ENCODE measurements at places on chromosomes 3 and 15.

- no peak for DNase-seq
These were observed 762.8 kb downstream of the CADM2 start for GRCh38 chr3:85721409-85722145.

DNA sequence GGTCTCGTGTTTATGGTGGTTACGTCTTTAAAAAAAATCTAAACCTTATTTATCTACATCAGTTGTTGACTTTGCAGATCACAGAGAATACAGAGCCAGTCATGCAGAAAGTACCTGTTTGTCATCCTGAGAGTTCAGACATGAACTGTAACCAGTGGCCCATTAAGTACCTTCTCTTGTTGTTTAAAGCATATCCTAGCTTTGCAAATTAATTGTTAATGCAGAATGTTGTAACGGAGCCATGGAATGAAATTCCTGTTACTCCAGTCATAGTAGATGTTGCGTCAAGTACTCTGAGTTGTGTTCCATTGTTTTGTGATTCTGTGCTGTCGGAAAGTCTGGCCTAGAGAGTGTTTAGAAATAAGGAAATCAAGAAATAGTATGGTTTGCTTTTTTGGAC lies 205.2 kb downstream of the RBMS3 start:
- peak; percentile 84 for DNase-seq

DNA sequence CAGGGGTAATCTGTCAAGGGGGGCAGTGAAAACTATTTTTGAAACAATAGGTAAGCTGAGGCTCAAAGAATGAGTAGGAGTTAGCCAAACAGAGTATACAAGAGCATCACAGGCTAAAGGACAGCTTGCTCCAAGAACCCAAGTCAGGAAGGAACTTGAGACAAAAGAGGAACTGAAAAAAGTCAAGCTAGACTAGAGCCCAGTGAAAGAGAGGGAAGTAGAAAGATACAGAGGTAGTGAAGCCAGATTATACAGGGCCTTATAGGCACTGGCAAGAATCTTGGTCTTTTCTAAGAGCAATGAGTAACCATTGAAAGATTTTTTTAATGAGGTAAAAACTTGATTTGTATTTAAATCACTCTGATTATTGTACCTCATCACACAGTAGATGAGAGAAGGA lies 69.9 kb downstream of the FILIP1L start:
- no peak for DNase-seq

DNA sequence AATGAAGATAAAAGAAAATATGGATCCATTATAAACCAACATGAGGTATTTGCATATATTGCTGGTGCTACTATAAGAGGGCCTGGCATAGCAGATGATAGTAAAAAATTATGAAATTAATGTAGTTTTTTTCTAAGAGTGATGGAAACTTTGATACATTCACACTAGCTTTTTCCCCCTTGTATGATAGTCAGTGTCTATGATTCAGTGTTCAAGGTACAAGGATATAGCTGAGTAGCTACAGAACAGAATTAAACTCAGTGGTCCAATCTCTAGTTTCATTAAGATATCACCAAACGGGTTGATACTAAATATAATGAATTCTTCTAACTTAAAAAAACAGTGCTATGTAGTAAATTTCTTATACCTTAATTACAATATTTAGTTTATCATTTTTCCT lies 49.9 kb upstream of the XRN1 start:
- no peak for DNase-seq

DNA sequence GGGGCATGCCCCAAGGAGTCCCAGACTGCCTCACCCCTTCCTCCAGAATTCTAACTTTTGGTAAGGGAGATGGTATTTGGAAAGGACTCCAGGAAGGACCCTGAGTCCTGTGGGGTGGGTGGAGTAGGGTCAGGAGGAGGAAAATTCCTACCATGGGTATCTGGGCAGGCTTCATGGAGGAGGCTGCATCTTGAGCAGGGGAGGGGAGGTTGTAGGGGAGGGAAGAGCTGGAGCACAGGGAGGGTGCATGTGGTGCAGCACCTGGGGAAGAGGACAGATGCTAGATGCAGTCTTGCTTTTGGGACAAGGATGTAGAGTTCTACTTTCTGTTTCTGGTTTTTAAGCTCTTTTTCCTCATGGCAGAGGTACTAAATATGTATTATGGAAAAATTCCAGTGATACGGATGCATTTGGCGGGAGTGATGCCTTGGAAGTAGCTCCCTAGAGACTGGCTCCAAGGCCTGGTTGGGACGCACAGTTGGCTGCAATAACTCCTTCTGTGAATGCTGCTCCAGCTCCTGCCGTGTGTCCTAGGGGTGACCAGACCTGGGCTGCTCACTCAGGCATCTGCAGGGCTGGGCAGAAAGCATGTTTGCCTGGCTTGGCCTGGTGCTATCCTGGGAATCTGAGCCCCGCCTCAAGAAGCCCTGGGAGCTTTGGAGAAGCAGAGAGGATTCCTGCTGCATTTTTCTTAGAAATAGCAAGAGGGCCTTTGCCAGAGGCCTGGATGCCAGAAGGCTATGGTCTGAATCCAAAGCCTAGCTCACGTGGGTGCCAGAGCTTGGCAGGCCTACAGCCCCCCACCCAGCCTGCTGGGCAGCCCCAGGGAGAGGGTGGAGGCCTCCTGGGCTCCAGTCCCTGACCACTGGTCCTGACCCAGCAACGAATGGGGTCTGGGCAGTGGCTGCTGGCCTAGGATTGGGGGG lies 10.1 kb downstream of the SEMA3F start:
- DNase-seq: peak; percentile 73

- no peak for DNase-seq
These were observed 270.2 kb downstream of the ROBO1 start for GRCh38 chr3:79497447-79498111.

GRCh38 chr15:62067448-62068044 lies 769 bp downstream of the C2CD4A start:
- DNase-seq: peak; percentile 45

DNA sequence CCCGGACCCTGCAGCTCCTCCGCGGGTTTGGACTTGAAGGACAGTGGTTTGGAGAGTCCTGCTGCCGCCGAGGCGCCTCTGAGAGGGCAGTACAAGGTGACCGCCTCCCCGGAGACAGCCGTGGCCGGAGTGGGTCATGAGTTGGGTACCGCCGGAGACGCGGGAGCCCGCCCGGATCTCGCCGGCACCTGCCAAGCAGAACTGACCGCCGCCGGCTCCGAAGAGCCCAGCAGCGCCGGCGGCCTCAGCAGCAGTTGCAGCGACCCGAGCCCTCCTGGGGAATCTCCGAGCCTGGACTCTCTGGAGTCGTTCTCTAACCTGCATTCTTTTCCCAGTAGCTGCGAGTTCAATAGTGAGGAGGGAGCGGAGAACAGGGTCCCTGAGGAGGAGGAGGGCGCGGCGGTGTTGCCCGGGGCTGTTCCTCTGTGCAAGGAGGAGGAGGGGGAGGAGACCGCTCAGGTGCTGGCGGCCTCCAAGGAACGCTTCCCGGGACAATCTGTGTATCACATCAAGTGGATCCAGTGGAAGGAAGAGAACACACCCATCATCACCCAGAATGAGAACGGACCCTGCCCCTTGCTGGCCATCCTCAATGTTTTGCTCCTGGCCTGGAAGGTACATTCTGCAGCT lies 634 bp downstream of the MINDY2 start:
- peak; percentile 50 for DNase-seq

DNA sequence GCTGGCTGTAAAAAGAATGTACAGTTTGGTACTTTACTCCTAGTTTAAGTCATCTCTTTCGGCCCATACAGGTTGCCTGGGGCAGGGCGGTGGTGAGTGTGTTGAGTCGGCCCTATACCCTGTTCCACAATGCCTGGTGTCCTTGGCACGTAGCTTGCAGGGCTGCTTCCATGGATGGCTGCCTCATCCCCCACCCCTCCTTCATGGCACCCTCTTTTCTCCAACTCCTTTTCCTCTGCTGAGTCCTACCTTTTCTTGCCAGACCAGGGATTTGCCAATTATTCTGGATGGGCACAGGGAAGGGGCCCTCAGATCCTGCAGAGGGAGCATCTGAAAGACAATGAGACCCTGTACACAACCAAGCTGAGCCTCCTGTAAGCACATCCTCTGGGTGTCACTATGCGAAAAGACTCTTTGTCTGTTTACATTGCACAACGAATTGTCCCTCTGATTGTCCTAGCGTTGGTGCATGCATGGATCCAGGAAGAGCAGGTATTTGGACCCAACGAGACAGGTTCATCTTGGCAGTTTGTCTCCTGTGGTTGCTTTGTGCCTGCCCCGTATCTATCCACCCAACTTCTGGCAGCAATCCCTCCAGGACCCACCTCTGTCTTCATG lies 73.6 kb upstream of the CGNL1 start:
- no peak for DNase-seq

DNA sequence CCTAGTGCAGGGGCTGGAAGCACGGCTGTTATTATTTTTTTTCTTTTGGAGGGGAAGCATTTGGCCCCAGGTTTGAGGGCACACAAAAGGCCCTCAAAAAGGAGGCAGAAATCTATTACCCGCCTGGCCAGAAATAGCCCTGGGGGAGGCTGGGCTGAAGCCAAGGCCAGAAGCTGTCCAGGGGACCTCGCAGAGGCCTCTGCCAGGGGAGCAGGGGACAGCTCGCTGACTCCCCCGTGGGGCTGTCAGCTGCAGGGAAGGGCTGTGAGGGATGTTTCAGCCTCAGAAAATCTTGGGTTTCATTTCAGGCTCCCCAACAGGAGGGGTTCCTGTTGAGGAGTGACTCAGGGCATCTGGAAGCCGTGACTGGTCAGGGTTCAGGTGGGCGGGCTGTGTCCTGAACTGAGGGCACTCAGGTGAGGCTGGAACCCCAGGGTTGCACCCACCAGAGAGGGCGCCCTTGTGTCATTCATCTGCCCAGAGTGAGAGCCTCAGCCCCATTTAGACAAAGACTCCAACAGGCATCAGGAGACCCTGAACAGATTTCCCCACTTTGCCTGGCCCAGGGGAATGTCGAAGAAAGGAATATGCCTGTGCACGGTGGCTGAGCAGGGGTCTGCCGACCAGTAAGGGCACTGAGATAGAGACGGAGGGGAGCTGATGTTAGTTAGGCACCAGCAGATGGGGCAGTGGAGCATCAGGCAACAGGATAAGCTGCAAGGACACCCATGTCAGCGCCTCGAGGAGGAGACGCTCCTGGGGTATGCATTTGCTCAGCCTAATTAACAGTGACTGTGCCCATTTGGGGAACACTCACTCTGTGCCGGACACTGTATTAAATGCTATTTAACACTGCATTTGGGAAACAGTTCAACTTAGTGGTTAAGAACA lies 43.5 kb upstream of the SLC6A11 start:
- DNase-seq: no peak

DNA sequence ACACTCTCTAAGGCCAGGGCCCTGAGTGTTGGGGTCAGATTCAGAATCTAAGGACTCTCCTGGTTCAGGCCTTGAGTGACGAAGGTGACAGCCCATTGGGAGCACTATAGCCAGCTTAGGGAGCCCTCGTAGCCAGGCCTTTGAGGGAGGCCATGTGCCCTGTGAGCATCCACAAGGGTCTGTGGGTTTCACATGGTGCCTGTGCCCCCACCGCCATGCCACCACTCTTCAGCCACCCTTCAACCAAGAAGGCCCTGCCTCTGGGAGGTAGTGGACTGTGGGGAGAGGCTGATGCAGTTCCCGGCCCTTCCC lies 37.5 kb downstream of the TSPAN3 start:
- no peak for DNase-seq

- no peak for DNase-seq
These were observed 61.8 kb upstream of the ZNF148 start for GRCh38 chr3:125436921-125437320.

DNA sequence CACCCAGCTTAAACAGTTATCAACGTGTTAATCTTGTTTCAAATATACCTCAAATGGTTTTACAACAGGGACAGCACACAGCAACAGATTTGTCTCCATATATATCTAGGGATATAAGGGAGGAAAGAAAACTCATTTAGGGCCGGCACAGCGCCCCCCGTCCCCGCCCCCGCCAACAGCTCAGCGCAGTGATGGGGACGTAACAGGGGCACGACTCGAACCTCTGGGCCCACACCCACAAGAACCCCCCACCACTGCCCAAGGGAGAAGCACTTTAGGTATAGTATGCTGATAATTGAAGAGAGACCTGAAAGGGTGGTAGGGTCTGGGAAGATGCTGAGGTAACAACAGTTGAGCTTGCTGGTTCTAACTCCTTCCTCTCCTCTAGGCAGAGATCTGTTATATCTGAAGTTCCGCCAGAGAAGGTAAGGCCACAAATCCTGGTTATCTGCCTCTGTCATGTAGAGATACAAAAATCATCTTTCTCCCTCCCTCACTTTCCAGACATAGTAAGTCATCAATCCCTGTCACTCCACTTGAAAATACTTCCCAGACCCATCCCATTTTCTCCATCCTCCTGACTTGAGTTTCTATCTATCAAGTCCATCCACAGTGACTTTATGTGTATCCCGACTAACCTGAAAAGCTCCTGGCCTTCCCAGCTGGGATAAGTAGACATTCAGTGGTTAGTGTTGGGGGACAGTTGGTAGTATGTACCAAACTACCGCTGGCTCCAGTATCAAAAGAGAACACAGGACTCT lies 126.9 kb downstream of the PDZRN3 start:
- no peak for DNase-seq

- no peak for DNase-seq
These were observed 111.0 kb downstream of the SEMA5B start for GRCh38 chr3:122916580-122916979.

DNA sequence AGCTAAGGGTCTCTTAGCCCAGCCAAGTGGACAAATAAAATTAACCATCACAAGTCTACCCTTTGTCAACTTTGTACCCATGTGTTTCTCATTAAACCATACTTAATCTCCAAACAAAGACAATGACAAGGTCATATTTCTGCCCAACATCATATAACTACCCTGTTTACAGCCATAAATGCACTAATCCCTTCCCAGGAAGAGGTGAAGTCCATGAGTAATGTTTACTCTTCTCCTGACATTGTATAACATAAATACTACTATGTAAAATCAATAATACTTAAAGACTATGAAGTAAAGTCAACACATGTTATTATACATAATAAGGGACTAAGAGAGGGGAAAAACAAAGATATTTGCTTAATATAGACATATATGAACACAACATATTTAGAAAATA lies 38.5 kb upstream of the FAN1 start:
- no peak for DNase-seq

- no peak for DNase-seq
These were observed 100.3 kb downstream of the FSIP1 start for GRCh38 chr15:39682366-39682765.

DNA sequence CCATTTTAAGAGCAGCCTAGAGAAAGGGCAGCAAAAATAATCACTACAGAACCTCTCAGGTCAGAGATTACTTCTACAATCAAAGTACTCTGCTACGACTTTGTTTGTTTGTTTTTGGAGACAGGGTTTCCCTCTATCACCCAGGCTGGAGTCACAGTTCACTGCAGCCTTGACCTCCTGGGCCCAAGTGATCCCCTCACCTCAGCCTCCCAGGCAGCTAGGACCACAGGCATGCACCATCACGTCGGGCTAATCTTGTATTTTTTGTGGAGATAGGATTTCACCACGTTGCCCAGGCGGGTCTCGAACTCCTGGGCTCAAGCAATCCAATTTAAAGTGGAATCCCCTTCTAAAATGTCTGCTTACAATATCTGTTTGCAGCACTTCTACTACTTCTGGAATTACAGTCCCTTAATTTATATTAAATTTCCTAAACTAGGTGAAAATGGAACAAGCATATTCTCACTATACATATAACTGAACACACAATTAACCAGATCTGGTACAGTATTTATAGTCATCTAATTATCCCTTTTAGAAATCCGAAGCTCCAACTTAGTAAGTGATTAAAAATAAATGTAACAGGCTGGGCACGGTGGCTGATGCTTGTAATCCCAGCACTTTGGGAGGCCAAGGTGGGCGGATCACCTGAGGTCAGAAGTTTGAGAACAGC lies 4.4 kb downstream of the UACA start:
- DNase-seq: no peak

GRCh38 chr3:88009066-88009465 lies 49.7 kb downstream of the CGGBP1 start:
- DNase-seq: no peak

GRCh38 chr3:183327343-183327742 lies 74.3 kb downstream of the B3GNT5 start:
- DNase-seq: no peak
